CD4-positive, alpha-beta T cell treated with Interleukin-4 for 4 hours (primary cell): ENCODE measurements at places on chromosomes 11 and 22.

- DNase-seq, result no peak
Measured at GRCh38 chr11:101726988-101727387, 143.2 kb upstream of the TRPC6 start.

GRCh38 chr11:32034680-32035079 lies 56.2 kb upstream of the RCN1 start:
- no peak for DNase-seq

- no peak for DNase-seq
Measured at GRCh38 chr11:41018224-41018623, 441.2 kb downstream of the LRRC4C start.

- DNase-seq, result no peak
Measured at GRCh38 chr11:78300108-78300839, 111.6 kb downstream of the USP35 start.

DNA sequence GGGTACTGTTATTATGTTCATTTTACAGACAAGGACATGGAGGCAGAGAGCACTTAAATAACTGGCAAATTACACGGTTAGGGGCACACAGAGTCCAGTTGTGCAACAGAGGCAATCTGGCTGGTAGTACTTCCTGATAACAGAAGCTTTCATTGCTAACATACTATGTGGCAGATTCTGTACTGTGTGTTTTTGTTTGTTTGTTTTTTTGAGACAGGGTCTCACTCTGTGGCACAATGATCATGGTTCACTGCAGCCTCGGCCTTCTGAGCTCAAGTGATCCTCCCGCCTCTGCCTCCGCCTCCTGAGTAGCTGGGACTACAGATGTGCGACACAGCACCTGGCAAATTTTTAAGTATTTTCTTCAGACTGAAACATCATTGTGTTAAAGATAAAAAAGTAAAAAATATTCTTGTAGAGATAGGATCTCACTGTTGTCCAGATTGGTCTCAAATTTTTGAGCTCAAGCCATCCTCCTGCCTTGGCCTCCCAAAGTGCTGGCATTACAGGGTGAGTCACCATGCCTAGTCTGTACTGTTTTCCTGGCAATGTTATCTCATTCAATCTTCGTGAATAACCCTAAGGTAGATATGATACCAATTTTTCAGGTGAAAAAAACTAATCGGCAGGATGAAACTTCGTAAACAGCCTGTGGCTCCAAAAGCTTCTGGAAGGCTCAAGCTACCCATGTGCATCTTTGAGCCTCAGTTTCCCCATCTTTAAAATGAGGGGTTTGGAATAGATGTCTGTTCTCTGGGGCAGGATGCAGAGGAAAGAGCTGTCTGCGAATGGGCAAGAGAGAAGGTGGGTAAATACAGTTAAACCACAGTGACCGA lies 921 bp upstream of the NUCB2 start:
- DNase-seq, result peak; percentile 26

DNA sequence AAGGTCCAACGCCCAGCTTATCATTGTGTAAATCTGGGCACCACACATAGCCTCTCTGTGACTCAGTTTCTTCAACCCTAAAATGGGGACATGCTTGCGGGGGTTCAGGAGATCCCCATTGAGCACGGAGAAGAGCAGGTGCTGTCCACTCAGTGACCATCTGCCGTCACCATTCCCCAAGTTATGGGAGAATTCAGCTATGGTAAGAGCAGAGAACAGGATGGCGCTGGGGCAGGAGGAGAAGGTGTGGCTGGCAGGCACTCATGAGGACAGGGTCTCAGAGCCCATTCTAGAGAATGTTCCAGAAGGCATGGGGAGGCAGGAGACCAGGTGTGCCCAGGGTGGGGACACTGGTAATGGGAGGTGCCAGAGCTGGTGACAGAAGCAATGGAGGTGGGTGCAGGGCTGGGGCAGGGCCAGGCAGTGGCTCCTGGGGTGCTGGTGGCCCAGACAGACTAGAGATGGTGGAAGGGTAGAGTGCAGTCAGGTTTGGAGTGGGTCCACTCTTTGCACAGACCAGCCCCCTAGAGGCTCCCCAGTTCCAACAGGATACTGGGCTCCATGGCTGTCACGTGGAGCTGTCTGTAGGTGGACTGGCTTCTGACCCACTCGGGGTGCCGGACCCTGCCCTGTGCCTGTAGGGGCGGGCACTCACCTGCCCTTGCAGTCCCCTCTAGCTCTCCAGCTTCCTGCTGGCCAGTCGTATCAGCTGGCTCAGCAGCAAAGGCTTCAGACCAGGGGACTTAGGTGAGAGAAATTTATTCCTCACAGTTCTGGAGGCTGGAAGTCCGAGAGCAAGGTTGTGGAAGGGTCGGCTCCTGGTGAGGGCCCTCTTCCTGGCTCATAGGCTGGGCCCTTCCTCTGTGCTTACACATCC lies 84.7 kb downstream of the CDKN1C start:
- DNase-seq, result no peak

- no peak for DNase-seq
Measured at GRCh38 chr11:75498556-75499255, 27.0 kb downstream of the GDPD5 start.

- DNase-seq, result no peak
Measured at GRCh38 chr22:48905206-48905975, 922.3 kb downstream of the BRD1 start.

DNA sequence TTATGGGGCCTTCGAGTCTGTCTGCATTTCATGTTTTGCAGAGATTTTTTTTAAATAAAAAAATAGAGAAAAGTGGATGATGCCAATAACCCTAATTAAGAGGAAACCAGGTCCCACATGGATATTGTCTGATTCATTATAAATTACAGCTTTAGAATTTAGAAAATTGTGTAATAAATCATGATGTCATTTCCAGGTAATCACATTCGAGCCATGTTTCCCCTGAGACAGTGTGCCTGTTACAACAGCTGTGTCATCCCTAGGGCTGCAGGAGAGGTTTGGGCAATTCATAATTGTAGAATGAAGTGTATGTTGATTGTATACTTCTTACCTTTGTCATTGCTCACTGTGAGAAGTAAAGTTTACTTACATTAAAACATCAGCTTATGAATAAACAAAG lies 38.3 kb downstream of the NCAM1 start:
- no peak for DNase-seq

- no peak for DNase-seq
Measured at GRCh38 chr11:45832811-45833441, 14.3 kb upstream of the CRY2 start.
